ENCODE measurements at places on chromosomes 1 and 21.

DNA sequence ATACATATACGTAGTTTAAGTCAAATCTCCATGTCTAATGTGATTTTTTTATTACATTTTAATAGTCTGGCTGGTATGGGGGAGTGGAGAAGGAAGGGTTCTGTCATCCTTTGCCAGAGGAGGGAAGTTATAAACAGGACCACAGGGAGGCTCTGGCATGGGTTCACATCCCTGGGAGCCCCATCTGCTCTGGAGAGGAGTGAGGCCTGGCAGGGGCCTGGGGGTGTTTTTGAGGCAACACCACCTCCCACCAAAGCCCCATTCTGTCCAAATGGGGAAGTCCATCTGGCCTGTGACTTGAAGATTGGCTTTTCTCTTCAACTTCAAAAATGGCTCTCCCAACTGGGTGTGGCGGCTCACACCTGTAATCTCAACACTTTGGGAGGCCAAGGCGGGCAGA lies 15.8 kb downstream of the DISP3 start:
- H3K27me3 ChIP-seq: no peaks in the 10 kb centered on the region
- no peak overlapping the region for H3K4me3 ChIP-seq
- no peak overlapping the region for H3K27ac ChIP-seq
- H3K36me3 ChIP-seq: peaks cover 8% of the 10 kb centered on the region
- peak; percentile 3 for DNase-seq

DNA sequence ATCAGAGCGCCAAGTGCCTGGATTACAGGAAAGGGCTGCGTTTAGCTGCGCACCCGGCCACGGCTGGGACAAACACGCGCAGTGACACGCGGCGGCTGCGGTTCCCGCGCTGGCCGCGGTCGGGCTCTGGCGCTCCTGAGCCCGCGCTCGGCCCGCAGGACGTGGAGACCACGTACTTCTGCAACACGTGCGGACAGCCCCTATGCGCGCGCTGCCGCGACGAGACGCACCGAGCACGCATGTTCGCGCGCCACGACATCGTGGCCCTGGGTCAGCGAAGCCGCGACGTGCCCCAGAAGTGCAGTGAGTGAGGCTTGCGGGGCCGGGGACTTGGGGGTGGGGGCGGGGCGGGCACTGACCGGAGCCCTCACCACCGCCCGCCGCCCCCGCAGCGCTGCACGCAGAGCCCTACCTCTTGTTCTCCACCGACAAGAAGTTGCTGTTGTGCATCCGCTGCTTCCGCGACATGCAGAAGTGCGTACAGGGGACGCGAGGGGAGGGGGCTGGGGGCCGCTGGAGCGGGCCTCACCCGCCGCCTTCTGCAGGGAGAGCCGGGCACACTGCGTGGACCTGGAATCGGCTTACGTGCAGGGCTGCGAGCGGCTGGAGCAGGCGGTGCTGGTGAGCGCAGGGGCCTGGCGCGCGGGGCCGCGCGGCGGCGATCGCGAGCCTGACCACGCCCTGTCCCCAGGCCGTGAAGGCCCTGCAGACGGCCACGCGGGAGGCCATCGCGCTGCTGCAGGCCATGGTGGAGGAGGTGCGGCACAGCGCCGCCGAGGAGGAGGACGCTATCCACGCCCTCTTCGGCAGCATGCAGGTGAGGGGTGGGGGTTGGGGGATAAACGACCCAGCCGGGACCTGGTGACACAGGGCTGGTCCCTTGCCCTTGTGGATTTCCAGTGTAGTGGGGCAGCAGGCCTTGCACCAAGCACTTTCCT lies 3.1 kb downstream of the RNF207 start:
- no peaks in the 10 kb centered on the region for H3K36me3 ChIP-seq
- peak overlapping the region; percentile 62 for H3K4me3 ChIP-seq
- no peak overlapping the region for H3K27ac ChIP-seq

GRCh38 chr1:226001963-226002666 lies 3.0 kb upstream of the SDE2 start:
- H3K36me3 ChIP-seq: peaks cover 2% of the 10 kb centered on the region
- H3K27me3 ChIP-seq: no peaks in the 10 kb centered on the region
- H3K27ac ChIP-seq: peak overlapping the region; percentile 60
- H3K4me1 ChIP-seq: peaks cover 27% of the 10 kb centered on the region
- no peak overlapping the region for H3K4me3 ChIP-seq

DNA sequence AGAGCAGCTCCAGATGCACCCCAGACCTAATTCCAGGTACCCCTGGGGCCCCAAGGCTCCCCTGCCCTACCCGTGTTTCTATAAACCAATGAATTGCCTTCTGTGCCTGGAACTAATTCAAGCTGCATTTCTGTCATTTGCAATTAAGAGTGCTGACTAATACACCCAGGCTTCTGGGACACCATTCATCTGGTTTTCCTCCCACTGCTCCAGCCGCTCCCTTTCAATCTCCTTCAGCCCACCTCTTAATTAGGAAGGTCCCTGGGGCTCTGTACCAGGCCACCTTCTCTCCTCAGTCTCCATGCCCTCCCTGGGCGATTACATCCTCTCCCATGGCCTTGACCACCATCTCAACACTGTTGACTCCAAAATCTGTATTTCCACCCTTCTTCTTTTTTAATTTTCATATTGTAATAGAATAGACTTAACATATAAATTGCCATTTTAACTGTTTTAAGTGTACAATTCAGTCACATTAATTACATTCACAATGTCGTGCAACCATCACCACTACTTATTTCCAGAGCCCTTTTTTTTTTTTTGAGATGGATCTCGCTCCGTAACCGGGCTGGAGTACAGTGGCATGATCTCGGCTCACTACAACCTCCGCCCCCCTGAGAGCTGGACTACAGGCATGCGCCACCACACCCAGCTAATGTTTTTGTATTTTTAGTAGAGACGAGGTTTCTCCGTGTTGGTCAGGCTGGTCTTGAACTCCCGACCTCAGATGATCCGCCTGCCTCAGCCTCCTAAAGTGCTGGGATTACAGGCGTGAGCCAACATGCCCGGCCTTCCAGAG lies 9.2 kb upstream of the GJB3 start:
- no peak overlapping the region for H3K27ac ChIP-seq
- no peaks in the 10 kb centered on the region for H3K27me3 ChIP-seq
- DNase-seq: no peak
- no peak overlapping the region for H3K4me3 ChIP-seq

GRCh38 chr1:222095606-222096475 lies 354.0 kb upstream of the DUSP10 start:
- H3K36me3 ChIP-seq: no peaks in the 10 kb centered on the region
- no peaks in the 10 kb centered on the region for H3K4me1 ChIP-seq
- H3K27me3 ChIP-seq: no peaks in the 10 kb centered on the region
- DNase-seq: peak; percentile 72
- no peak overlapping the region for H3K4me3 ChIP-seq
- H3K27ac ChIP-seq: no peak overlapping the region

GRCh38 chr21:37575580-37575979 lies 209.0 kb downstream of the DYRK1A start:
- DNase-seq: no peak
- H3K36me3 ChIP-seq: peaks cover 32% of the 10 kb centered on the region
- H3K4me1 ChIP-seq: peaks cover 2% of the 10 kb centered on the region
- no peak overlapping the region for H3K27ac ChIP-seq
- H3K27me3 ChIP-seq: no peaks in the 10 kb centered on the region
